ENCODE measurements at places on chromosomes 5 and 9.

GRCh38 chr5:4643960-4644359 is 496.2 kb upstream of the ADAMTS16 start:
- DNase-seq = no peak

GRCh38 chr5:77957-78804 is 13.8 kb upstream of the PLEKHG4B start:
- DNase-seq = no peak

- no peak for DNase-seq
These were observed 579.3 kb upstream of the RGMB start for GRCh38 chr5:98193921-98194760.

DNA sequence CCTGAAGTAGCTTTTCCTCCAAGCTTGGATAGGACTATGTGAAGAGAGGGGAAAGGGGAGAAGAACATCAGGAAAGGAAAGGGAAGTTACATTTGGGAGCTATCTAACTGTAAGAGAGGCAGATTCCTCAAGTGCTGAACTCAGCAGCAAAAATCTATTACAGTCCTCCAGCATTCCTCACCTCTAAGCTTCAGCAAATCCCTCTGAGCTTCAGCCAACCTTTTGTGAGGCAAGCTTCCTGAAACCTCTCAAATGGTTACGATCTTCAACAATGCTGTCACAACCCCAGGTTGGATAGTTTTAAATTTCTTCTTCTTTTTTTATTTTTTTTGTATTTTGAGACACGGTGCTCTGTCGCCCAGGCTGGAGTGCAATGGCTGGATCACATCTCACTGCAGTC is 2.5 kb upstream of the RNF38 start:
- no peak for DNase-seq

GRCh38 chr5:180040287-180041214 is 31.0 kb downstream of the RNF130 start:
- no peak for DNase-seq

- DNase-seq = no peak
These were observed 42.3 kb downstream of the B4GALT1 start for GRCh38 chr9:33124751-33125381.

DNA sequence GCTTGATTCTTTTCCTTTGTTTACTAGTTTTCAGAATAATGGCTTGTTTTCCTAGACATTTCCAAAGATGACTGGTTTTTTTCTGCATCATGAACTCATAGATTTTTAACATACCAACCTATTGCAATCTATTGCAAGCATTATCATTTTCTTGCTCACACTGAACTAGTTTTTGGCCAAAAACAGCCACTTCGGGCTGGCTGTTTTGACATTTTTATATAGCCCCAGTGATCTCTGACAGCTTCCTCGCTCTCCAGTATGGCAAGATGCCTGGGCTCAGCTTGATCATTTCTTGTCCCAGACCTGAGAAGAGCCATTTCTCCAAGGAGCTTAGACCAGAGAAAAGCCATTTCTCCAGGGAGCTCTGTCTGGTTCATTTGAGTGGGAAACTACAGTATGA is 94.3 kb upstream of the MAMDC2 start:
- DNase-seq = no peak
